ENCODE measurements at places on chromosomes 1 and 21.

DNA sequence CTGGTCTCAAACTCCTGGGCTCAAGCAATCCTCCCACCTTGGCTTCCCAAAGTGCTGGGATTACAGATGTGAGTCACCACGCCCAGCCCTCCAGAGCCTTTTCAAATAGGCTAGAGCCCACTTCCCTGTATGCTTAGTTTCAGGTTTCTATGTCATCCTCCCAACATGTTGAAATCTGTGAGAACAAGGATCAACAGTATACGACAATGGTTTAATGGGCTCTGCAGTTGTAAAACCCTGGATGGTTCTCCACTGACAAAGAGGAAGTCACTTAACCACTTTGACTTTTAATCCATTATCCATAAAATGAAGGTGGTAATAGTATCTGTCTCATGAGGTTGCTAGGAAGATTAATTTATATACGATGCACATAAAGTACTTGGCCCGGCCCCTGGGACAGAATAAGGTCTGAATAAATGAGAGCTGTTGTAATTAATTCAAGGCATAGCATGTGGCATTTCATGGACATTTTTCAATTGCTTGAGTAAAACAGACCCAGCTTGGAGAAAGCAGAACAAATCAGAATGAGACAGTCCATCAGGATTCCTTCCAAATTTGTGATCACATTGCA lies 113.9 kb upstream of the ZNF648 start:
- no peak for DNase-seq

DNA sequence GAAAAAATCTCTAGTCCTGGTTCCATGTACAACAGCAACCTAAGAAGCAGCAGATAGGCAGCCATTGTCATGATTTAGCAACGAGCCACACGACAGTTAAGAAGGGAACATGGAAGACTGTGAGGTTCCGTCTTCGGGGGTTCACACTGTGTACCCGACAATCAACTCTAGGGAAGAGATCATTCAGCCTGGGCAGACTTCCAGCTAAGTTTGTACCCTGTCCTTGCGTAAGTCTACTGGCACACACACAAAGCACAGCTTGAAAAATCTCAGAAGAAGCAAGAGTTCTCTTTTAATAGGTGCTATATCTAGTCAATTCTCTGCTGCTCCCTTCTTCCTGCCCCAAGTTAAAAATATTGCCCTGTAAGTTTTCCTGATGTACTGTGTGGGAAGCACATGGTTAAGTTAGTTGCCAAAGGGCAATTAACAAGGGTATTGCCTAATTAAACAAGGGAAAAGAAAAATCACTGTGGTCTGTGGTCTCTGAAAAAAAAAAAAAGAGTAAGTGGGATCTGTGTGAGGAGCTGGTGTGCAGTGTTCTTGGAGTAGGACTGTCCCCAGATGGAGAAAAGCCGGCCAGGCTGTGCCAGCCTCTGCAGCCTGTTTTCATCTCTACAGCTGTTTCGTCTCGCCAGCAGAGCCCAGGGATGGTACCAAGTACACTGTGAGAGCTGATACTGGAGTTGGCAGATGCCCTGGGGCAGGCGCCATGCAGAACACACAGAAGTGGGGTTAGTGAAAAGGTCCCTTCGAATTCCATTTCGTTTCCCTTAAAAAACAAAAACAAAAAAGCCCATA lies 6.4 kb upstream of the MYBPHL start:
- DNase-seq = peak; percentile 93

DNA sequence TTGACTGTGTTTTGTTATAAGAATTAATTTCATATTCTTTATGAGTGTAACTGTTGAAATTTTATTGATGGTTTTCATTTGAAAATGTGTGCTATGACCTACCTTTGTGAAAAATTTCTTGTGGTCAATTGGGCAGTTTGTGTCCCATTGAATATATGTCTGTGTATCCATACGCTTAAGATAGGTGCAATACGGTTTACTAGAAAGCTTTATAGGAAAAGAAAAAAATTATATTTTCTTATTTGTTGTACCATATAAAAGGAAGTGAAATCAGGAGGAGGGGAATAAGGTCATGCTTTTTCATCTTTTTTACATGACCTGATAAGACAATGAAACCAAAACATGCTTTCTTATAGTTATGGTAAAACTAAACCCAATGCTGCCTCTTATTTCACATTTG lies 807.7 kb downstream of the USP25 start:
- no peak for DNase-seq

GRCh38 chr1:199706826-199707606 lies 320.5 kb upstream of the NR5A2 start:
- DNase-seq = no peak

DNA sequence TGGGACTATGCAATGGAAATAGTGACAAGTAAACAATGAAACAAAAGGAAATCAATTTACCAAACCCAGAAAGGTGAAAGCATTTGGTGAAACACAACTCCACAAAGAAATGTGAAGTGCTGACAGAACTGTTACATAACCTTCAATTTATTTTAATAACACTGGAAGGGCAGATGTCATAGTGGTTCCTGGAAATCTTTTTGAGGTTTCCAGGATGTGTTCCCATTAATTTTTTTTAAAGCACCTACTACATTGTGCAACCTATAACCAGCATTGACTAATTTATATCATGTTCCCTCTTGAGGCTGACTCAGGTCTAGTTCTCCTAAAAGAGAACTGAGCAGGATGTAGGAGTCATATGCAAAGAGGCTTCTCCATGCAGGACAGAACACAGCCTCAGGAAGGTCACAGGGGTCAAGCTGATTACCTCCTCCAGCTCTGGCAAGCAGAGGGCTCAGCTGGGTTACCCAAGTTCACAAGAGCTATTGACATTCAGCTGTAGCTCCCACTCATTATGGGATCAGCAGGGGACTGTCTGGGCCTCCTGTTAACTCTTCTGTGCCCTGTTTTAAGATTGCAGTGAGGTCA lies 157.1 kb upstream of the NRIP1 start:
- no peak for DNase-seq

DNA sequence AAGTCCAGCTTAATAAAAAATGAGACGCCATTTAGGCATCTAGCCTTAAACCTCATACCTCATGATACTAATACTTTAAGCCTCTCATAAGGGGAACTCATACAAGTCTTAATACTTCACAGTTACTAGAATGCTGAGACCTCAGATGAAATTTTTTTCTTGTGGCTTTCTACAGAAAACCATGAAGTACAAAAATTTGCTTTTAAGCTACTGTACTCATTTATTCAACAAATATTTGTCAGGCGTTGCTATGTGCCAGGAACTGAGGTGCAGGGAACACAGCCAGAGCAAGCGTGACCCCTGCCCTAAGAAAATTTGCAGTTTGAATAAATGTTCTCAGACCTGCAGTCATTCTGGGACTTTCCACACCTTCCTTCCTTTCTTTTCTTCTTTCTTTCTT lies 150.6 kb downstream of the MRPL39 start:
- no peak for DNase-seq

DNA sequence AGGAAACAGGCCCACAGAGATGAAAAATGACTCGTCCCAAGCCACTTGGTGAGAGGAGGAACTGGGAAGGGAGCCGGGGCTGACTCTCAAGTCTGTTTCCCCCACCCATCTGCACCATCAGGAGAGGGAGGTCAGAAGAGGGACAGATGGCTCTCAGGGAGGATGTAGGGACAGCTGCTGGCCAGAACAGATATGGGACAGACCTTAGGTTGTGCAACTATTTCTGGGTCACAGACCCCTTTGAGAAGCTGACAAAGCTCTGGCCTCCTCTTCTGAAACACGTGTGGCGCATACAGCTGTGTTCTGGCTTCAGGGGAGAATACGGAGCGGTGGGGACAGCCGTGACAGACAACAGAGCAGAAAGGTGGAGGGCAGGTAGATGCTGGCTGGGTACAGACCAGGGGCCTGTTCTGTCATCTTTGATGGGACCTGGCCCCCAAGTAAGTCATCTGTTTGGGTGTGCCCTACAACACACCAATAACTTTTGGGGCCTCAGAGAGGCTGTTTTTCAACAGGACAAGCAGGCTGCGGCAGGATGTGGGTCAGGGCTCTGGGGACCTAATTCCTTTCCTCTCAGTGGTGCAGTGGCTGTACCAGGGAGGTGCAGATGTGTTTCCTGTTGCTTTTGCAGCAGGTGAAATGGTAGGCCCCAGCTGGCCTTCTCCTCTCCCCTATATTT lies 7.3 kb downstream of the SH3BGRL3 start:
- DNase-seq = no peak

DNA sequence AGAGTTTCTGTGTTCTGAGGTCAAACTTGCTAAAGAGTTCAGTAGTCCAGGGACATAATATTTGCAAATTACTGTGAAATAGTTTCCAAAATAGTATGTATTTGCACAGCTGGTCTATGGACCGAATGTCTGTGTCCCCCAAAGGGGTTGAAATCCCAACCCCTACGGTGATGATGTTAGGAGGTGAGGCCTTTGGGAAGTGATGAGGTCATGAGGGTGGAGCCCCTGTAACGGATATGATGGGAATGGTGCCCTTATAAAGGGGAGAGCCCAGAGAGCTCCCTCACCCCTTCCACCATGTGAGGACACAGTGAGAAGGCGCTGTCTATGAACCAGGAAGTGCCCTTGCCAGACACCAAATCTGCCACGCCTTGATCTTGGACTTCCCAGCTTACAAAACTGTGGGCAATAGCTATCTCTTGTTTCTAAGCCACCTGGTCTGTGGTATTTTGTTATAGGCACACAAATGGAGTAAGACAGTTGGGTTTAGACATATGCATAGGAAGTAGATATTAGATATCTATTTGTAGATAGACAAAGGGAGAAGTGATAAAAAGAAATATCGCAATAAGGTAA lies 21.7 kb downstream of the RNF187 start:
- no peak for DNase-seq

GRCh38 chr1:192905049-192905448 lies 96.2 kb downstream of the RGS2 start:
- no peak for DNase-seq

GRCh38 chr1:65476327-65476726 lies 55.9 kb downstream of the LEPR start:
- no peak for DNase-seq

DNA sequence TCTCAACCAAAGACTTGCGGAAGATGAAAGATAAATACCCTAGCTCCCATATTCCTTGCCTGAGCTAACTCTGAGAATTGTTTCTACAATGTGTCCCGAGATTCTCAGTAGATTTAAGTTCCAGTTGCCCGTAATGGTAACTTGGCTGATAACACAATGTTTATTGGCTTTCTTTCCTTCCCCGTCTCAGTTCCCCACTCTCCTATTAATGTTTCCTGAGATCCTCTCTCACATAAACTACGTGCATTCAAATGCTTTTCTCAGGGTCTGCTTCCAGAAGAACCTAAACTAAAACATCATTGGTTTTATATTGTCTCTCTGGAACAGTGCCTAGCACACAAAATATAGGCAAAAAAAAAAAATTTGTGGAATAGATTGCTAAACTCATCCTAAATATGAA lies 794.2 kb upstream of the ADGRL2 start:
- DNase-seq = no peak

DNA sequence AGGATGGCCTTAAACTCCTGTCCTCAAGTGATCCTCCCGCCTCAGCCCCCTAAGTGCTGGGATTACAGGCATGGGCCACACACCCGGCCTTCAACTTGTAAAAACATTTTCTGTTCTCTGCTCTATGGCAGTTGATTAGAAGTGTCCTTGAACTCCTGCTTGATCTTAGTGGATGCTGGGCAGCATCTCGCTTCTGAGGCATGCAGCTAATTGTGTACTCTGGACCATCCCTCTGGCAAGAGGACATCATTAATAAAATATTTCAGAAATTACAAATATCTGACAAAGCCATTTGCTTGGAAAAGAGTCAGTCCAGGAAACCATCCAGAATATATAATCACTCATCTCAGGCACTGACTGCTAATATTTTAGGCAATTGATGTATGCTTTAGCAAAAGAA lies 8.1 kb downstream of the NGF start:
- no peak for DNase-seq

DNA sequence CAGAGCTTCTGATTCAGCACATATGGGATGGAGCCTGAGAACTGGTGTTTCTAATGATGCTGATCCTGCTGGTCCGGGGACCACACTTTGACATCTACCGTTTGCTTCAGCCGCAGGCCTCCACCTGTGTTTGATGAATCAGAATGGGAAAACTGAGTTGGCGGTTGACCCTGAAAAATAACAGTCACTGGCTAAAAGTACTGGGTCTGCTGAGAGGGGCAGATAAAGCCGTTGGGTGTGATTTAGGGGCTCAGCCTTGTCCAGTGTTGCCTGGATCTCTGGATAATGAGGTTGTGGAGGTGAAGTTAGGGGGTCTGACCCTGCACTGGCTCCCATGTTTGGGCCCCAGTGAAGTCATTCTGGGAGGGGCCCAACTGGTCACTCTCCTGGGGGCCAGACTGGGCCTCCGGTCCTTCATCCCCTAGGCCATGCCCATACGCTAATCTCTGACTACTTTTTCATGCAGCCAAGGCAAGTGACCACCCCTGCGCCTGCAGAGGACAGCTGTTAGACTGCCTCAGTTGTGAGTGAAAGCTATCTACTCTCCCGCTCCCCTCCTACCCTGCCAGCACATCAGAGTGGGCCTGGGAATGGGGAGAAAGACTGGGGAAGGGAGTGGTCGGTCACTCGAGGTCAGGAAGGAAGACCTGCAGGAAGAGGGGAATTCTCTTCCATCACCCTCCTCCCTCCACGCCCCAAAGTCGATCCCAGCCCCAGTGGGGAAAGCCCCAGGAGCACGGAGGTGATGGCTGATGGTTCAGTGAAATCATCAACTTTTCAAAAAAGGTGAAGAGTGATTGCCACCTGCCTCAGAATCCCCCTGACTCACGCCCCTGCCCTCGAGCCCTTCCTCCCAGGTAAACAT lies 27.7 kb downstream of the VASH2 start:
- no peak for DNase-seq

DNA sequence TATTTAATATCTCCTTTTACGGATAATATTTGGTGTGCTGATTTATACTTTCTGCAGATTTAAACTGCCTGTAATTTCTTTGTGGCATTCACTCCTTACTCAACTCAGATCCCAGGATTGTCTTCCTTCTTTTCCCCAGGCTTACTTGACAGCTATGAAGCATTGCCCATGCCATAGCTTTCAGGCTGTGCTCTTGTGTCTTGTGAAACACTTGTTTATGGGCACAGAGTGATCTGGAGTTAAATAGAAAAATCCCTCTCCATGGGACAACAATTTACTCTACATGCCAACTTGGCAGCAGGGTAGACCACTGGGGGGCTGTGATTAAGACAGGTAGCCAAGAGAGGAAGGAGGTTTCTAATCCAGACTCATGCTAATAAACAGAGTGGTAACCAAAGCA lies 57.4 kb downstream of the PPP1R12B start:
- DNase-seq = no peak

DNA sequence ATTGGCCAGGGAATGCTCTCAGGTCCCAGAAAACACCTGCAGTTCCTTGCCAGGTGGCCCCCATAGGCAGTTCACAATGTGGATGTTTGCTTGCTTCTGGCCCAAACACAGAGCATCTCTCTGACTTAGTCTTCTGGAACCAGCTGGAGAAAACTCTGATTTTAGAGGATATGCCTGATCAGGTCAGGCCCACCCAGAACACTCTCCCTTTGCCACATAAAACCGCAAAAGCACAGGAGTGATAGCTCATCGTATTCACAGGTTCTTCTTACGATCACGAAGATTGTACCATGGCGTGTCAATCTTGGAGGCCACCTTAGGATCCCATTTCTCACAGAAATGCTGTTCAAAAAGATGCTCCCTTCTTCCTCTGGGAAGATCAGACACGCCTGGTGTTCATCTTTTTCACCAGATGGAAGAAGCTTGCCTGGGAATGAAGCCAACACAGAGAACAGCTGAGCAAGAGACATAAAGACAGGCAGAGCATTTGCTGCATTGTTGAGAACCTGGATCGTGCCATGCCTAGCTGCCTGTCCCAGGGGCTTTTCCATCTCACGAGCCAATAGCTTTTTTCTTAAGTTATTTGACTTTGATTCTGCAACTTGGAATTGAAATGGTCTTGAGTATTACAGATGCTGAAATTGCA lies 11.6 kb upstream of the CD247 start:
- DNase-seq = no peak

Measured in putamen (tissue), 1 donor.